ENCODE measurements at places on chromosomes 7 and 10. TPM values are rescaled to one million over a fixed set of nuclear protein-coding genes. Genes with fewer than 3 reads are reported as not detected.

The GPRIN2 gene
- not detected for total RNA-seq

The FAM25A gene
- not detected for total RNA-seq

The AS3MT gene
- 13.7 TPM for total RNA-seq

The PILRB gene
- 8.1 TPM for total RNA-seq

The PAPOLB gene
- total RNA-seq: 0.12 TPM

The AMPH gene
- 1.5 TPM for total RNA-seq

The INTS1 gene
- 48.7 TPM for total RNA-seq

The CYP2C18 gene
- not detected for total RNA-seq

The OLAH gene
- 0.25 TPM for total RNA-seq

The NRG3 gene
- total RNA-seq: not detected

The POU6F2 gene
- not detected for total RNA-seq

The SNCG gene
- 7.5 TPM for total RNA-seq

The HOXA1 gene
- total RNA-seq: under 0.01 TPM

The GRM3 gene
- total RNA-seq: not detected
